ENCODE measurements at places on chromosomes 16 and 17.

DNA sequence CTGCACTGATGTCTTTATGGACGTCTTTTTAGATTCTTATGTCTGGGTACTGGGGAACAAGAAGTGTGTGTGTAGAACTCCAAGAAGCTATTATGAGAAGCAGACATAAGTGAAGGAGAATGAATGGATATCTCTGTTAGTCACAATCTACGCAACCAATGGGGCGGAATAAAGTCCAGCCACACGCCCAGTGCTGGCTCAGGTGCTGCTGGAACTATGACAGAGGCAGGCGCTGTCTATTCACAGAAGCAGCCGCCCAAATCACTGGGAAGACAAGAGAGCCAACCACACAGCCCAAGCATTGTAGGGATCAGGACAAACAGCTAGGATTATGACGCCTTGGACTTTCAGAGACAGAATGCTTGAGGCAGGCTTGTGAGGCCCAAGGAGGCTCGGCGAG lies 43.9 kb upstream of the ICAM2 start:
- no peak for DNase-seq

GRCh38 chr16:27316038-27316680 lies 2.4 kb downstream of the IL4R start:
- no peak for DNase-seq

DNA sequence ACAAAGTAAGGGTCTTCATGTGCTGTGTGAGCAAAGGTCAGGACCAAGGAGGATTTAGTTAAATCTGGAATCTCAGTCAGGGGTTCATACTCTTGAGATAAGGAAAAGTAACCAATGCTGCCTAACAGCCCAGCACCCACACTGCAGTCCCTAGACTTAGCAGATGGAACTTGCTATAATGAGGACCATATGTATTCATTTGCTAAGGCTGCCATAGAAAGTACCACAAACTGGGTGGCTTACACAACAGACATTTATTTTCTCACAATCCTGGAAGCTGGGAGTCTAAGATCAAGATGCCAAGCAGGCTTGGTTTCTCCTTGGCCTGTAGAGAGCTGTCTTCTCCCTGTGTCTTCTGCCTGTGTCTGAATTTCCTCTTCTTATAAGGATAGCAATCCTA lies 20.8 kb downstream of the ZP2 start:
- DNase-seq = no peak

GRCh38 chr17:71966459-71967313 lies 154.1 kb upstream of the SOX9 start:
- DNase-seq = no peak

GRCh38 chr17:74733365-74734122 lies 3.5 kb upstream of the RAB37 start:
- DNase-seq = no peak

DNA sequence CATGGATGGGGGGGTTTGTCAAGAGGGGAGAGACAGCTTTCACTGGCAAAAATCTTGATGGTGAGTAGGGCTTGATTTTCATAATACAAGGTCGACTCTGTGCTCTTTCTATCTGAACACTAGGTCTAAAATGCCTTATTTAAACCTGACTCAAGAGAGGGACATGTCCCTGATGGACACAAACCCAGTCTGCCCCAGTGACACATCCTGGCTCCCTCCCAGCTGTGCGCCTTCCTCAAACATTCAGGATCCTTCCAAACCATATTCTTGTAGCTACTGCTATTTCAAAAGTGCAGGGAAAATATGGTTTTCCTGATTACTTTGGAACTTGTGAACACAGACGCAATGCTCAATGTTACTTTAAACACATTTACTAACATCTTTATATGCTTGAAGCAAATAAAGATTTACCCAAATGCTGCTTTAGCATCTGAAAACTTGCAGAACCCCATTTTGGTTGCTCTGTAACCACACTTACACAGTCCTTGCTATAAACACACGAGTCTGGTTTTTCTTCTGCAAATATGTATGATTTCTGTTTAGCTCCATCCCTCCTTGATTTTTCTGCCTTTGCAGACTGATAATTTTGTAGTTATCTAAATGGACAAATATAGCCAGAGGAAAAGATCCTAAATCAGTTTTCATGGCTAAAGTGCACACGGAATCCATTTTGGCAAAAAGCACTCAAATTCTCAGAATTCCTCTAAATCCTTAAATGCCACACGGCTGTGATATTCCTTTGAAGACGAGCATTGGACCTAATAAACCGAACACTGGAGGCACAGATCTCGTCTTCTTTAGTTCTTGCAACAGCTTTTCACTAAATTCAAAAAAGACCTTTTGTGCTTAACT lies 499.9 kb upstream of the ZFHX3 start:
- DNase-seq = no peak

- peak; percentile 43 for DNase-seq
Observed at GRCh38 chr17:58083491-58084316, 485 bp downstream of the DYNLL2 start.

GRCh38 chr17:45679426-45679825 lies 104.7 kb upstream of the CRHR1 start:
- no peak for DNase-seq

DNA sequence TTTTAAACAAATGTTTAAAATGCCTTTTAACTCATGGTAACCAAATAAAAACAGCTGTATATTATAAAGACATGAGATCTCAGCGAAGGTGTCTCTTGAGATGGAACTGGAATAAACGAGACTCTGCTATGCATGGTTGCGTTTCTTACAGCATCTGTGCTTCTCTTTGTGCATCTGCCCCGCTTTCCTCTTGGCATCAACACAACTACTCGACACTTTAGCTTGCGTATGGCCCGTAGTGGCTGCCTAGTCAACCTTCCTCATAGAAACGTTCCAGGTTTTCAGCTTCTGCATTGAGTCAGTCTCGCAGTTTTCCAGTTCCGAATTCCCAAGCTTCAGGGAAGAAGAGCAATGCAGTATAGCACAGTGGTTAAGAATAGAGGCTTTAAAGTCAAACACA lies 214.9 kb downstream of the CEP112 start:
- no peak for DNase-seq

GRCh38 chr17:66354981-66355380 lies 52.6 kb downstream of the PRKCA start:
- no peak for DNase-seq

GRCh38 chr16:51151435-51151960 lies 428 bp upstream of the SALL1 start:
- DNase-seq = peak; percentile 18

GRCh38 chr16:76164970-76165558 lies 112.1 kb upstream of the CNTNAP4 start:
- DNase-seq = no peak

GRCh38 chr16:1982013-1982433 lies 754 bp upstream of the NOXO1 start:
- no peak for DNase-seq

GRCh38 chr17:17567631-17568030 lies 23.9 kb downstream of the PEMT start:
- no peak for DNase-seq

GRCh38 chr16:59405802-59406201 lies 671.7 kb upstream of the GOT2 start:
- no peak for DNase-seq

DNA sequence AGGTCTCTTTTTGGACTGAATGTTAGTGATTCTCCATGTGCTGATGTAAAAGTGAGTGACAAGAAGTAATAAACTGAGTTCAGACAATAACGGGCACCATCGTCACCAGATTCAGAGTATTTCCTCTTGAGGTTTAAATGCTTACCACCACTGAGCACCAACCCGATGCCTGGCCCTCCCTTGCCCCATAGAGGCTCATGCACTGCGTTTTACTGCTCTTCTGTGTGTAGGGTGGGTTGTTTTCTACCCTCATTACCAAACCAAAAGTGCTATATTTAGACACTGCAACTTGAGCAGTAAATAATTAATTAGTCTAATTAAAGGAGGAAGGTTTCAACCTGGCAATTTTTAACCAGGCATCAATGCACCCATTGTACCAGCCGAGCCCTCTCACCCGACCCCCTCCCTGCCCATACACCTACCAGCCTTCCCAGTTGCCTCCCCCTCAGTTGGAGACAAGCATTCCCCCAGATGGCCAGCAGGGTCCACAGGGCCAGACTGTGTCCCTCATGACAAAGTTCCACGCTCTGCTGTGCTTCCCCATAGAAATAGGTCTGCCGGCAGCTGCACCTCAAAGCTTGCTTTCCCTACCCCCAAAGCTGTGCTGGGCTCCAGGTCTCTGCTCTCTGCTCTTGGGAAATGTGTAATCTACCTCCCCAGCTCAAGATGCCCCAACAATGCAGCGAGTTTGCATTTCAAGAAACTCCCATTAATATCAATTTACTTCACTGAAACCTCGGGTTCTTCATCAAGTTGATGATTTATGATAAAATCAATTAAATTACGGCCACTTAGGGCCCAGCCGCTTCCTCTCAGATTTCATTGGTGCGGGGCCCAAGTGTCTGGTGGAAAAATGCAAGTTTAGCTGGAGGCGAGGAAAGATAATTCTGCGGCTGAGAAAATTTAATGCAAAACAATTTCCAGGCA lies 16.0 kb downstream of the HOXB4 start:
- no peak for DNase-seq

GRCh38 chr16:72013888-72014581 lies 5.5 kb downstream of the DHODH start:
- no peak for DNase-seq

DNA sequence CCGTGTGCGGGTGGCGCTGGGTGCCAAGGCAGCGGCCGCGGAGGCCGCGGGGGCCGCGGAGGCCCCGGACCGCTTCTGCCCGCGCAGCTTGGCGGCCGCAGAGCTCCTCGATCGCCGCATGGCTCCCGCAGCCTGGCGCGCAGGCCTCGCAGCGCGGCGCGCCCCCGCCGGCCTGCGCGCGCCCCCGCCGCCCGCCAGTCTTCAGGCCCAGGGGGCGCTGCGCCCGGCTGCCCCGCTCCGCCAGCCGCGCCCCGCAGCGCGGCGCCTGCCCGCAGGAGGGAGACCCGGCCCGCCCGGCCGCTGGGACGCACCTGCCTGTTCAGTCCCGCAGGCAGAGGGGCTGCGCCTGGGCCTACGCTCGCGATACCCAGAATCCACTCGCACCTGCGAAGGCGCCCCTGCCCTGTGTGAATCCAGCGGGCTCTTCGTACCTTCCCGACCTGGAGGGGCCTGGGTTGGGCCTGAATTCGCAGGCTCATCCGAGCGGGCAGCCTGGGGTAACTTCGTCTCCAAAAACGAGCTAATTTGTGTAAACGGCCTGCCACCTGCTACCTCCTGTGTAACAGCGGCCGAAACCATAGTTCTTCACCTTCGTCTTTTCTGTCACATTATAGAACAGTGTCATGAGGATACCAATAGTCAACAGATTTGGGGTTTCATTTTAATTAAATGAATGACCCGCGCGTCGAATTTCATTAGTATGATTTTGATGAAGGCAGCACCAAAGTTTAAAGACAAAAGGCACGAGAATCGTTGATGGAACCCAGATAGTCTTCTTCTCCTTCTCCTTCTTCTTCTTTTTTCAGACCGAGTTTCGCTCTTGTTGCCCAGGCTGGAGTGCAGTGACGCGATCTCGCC lies at the start of gene CENPV:
Gene CENPV, minus strand, starts transcription at position 153 of the 858 bp plus-strand sequence. Its CDS starts 33 bp downstream, at position 120.
- DNase-seq = peak; percentile 56

- DNase-seq = no peak
Observed at GRCh38 chr17:63069245-63069644, 103.2 kb downstream of the TANC2 start.

DNA sequence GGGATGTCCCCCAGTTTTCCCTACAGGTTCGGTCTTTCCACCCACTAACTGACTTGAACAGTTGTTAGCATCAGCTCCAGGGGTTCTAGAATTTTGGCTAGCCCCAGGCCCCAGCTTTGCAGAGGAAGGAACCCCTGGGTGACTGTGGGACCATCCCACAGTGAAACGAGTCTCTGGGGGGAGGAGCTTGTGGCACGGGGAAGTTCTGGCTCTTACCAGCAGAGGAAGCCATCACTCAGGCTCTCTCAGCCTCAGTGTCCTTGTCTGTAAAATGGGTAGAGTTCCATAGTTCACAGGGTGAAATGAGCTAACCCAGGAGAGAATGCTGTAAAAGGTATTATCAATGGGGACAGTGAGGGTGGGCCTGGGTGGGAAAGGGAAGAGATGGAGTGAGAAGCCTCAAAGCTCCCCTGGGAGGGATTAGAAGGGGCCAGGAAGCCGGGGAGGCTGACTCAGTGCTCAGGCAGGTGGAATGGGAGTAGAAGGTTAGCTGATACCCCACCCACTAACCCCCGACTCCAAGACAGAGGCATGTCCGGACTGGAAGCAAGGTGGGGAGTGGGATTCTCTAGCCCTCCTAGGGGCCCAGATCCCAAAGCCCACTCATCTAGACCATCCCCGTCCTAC lies 30.9 kb upstream of the CDC42EP4 start:
- no peak for DNase-seq

DNA sequence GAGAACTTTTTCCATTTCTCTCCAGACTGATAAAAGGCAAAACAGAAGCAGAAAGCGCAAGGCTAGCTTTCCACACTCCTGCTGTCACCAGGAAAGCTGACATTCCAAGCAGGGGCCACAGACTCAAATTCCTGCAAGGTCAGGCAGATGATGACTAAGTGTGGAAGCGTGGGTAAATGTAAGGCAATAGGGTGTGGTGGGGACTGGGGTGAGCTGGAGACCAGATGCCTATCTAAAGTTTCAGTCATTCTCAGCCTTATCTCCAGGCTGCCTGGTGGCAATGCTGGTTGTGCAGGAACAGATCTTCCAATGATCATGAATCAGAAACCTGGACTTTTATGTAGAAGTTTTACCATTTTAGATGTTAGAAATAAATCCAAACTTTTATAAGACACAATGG lies 224.1 kb downstream of the GSG1L start:
- DNase-seq = no peak

- DNase-seq = no peak
Observed at GRCh38 chr16:28121527-28121926, 58.0 kb upstream of the GSG1L start.

DNA sequence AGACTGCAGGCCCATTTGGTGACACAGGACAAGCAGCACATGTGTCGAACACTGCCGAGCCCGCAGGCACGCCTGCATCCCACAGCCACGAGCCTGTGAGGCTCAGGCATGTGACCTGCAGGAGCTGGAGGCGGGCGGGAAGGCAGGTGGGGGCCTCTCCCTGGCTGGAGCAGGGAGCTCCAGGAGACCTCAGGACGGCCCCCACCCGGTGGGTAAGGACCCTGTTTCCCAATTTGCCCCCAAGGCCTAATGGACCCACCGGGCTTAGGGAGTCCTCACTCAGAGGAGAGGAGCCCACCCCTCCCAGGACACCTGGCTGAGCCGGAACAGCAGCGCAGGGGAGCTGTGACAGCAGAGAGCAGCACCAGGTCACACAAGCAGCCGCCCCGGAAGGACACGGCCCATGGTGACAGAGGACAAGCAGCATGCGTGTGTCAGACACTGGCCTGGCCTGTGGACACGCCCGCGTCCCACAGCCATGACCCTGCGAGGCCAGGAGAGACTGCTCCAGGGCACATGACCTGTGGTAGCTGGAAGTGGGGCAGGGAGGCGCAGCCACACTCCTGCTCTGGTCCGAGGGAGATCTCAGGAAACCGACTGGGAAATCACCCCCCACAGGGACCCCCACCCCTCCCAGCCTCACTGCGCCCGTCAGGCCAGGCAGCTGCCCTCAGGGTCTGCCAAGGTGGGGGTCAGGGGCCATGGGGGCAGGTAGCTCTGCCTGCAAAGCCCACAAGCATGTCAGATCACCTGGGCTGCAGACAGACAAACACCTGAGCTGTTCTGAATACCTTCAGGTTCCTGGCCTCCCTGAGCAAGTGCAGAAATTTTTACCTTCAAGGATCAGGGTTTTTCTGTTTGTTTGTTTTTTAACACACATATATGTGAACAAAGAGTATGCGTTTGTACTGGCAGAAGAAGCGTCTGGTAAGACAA lies 2.4 kb downstream of the SPSB3 start:
- DNase-seq = no peak
